Activated CD4-positive, CD25-positive, alpha-beta regulatory T cell treated with anti-CD3 and anti-CD28 coated beads, Interleukin-2, amount 50 U/mL, for 16 hours (primary cell): ENCODE measurements at places on chromosomes 7 and 10.

GRCh38 chr10:35400595-35401268 is 64.4 kb downstream of the CCNY start:
- no peak for DNase-seq

- no peak for DNase-seq
These were observed 21.5 kb downstream of the CLDN12 start for GRCh38 chr7:90424720-90425119.

- DNase-seq = no peak
These were observed 106.6 kb downstream of the ACTR3B start for GRCh38 chr7:152866125-152866524.

DNA sequence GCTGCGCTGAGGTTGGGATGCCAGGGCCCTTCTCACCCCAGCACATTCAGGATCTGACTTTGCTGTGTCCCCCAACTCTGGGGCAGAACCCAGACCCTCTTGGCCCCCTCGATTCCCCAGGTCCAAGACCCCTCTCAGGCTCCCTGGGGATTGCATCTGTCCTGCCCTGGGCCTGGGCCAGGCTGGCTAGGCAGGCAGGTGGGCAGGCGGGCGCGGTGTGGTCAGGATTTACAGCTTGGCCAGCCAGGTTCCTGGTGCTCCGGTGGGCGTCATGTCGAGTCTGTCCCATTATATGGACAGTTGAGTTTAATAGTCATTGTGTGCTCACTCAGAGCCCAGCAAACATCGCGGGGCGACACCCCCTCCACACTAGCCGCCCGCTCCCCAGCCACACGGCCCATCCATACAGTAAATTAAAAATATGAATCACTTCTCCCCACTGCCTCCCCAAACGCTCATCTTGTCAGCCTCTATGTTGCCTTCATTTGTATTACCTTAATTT is 23.5 kb downstream of the POLL start:
- no peak for DNase-seq

GRCh38 chr7:48402721-48403120 is 231.5 kb downstream of the ABCA13 start:
- no peak for DNase-seq

- no peak for DNase-seq
These were observed 24.3 kb downstream of the PDZD8 start for GRCh38 chr10:117350909-117351308.

- no peak for DNase-seq
These were observed 2.2 kb upstream of the KNDC1 start for GRCh38 chr10:133157662-133158436.

- DNase-seq = no peak
These were observed 150.1 kb downstream of the PLPP4 start for GRCh38 chr10:120607016-120607709.
